ENCODE measurements at places on chromosomes 2 and 18.

DNA sequence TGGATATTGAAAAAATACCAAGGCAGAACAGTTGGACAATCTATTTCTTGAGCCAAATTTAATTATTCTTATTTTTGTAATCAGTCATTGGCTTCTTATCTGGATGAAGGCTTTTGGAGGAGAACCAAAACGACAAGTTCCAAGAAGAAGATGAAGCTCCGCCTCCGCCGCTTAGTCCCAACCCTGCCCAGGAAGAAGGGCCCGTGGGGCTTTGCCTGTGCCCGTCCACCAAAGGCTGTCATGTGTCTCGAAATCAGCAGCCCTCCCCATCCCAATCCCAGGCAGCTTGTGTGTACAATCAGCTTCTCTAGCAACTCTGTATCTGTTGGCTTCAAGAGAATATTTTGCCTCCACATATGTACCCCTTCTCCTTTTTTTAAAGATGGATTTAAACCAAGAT lies 24.6 kb downstream of the PTRHD1 start:
- DNase-seq: no peak

- no peak for DNase-seq
These were observed 22.8 kb downstream of the FHL2 start for GRCh38 chr2:105376010-105376409.

- DNase-seq: no peak
These were observed 98.6 kb downstream of the LNPK start for GRCh38 chr2:175903384-175903936.

DNA sequence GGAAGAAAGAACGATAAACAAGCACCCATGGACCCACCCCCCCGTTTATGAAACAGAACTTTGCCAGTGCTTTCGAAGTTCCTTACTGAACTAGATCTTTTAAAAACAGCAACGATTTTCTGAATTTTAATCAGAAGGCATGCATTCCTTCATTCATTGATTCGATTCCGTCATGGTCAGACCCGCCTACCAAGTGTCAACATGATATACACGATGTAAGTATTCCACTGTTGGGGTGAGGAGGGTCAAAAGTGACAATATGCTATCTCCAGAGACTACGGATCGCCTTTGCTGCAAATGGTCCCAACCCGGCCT lies 316 bp upstream of the FMNL2 start:
- no peak for DNase-seq

- DNase-seq: no peak
These were observed 33.2 kb upstream of the ID2 start for GRCh38 chr2:8648441-8649213.

GRCh38 chr18:3304832-3305231 lies 42.9 kb downstream of the MYL12B start:
- DNase-seq: no peak

GRCh38 chr2:107719836-107720235 lies 106.9 kb upstream of the RGPD4 start:
- no peak for DNase-seq

GRCh38 chr18:54149078-54149697 lies 75.3 kb downstream of the MBD2 start:
- no peak for DNase-seq

- DNase-seq: no peak
These were observed 1279.7 kb upstream of the ZEB2 start for GRCh38 chr2:145799595-145800108.

GRCh38 chr18:47501946-47502345 lies 250.5 kb upstream of the SKOR2 start:
- DNase-seq: no peak

DNA sequence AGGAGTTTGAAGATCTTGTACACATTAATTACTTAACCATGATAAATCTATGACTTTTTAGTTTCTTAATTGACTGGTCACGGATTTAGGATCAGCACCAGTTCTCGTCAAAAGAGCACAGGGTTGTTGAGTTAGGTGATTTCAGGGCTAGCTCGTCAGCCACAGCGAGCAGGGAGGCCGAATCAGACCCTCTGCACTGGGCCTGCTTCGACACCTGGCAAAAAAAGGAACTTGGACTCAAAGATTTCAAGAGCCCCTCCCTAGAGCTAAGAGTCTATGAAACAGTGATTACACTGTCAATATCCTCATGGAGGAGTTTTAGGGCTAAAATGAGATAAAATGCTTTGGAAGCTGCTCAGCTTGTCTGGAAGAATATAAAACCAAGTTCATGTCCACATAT lies 4.6 kb upstream of the SERTAD2 start:
- no peak for DNase-seq

GRCh38 chr2:198471291-198471690 lies 666.9 kb downstream of the PLCL1 start:
- DNase-seq: no peak

GRCh38 chr2:191171708-191172355 lies 21.0 kb upstream of the STAT4 start:
- no peak for DNase-seq

GRCh38 chr2:164692114-164692513 lies 70.8 kb upstream of the GRB14 start:
- DNase-seq: no peak

DNA sequence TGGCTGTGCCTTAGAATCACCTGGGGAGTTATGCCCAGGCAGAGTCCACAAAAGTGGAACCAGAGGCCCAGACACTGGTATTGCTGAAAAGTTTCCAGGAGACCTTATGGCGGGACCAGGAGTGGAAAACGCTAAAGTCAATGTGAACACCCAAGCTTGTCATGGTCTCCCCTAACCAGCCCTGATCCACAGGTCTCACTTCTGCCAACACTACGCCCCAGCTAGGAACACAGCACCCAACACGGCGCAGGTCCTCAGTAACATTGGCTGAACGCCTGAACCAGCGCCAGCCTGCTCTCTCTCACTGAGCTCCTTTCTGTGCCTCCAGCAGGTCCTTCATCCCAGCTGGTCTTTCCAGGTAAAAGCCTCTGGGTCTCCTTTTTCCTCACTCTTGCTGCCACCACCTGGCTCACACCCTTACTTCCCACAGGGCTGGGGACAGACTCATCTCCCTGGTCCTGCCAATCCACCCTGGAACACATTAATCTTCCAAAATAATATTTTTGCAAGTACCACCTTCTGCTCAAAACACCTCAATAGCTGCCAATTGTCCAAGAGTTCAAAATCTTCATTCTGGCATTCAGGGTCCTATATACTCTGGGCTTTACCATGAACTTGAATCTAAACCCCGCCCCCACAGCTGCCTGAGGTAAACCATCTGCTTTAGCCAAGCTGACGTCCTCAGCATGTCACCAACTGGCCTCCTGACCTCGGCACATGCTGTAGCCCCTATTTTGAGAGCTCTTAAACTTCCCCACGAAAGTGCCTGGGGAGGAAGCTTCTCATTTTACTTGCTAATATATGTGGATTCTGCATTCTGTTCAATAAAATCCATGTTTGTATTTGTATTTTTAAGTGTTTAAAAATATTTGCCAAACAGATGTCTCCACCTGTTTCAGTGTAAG lies 34.6 kb downstream of the ADCY3 start:
- no peak for DNase-seq

GRCh38 chr2:217999595-217999959 lies 3.2 kb downstream of the TNS1 start:
- no peak for DNase-seq

DNA sequence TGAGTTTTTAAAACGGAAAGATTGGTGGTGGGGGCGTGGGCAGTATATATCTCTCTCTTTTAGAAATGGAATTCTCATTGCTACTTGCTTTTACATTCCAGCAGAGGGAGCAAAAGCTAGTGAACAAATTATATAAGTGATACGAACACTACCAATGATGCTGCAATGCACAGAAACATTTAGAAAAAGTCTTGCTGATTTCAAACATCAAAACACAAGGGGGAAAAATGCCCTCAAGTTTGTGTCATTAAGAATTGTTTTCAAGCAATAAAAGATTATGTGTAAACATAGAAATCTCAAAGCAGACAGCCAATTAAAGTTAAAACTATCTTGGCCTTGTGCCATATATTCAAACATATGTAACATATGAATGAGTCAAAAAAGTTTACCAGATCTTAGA lies 296.3 kb upstream of the KCNJ3 start:
- DNase-seq: no peak

GRCh38 chr2:6880200-6880733 lies 2.7 kb downstream of the RSAD2 start:
- DNase-seq: no peak

DNA sequence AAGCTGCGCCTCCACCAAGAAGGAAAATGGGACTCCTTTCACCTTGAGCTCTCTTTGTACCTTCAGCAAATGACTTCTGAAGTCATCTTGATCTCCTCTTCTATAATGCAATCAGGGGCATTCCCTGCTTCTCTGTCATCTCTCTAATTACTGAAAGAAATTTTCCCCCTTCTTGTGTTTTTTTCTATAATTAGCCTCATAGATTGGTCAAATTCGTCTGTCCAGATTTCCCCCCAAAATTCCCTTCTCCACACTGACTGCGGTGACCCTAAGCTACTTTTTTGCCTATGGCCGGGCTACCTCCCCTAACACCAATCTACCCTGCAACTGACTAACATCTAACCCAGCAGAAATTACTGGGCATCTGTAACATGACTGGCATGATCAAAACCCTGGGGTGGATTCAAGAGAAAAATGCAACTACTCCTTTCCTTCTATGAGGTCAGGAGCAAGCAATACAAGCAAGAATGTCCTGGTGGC lies 168.6 kb downstream of the BCL2 start:
- DNase-seq: no peak

- DNase-seq: peak; percentile 7
These were observed 57.1 kb downstream of the RMDN2 start for GRCh38 chr2:37982147-37982582.

DNA sequence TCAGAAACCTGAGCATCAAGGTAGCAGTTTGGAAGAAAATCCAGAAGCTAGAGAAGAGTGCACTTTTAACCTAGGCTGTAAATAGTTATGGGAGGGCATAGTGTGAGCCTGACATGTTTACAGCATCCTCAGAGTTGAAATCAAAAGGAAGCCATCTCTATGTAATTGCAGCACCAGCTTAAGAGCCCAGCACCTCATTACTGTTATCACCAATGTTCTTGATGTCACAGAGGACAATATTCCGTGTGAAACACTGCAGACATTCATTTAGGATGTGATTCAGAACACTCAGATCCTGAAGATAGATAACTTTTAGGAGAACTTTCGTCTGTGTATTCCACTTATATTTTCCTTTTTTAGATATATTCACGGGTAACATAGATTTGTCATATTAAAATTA lies 48.1 kb downstream of the FBXO36 start:
- no peak for DNase-seq

- no peak for DNase-seq
These were observed 122.3 kb downstream of the HNMT start for GRCh38 chr2:138086576-138086975.

GRCh38 chr2:11742702-11743357 lies 3.6 kb upstream of the LPIN1 start:
- no peak for DNase-seq

- DNase-seq: no peak
These were observed 3.6 kb downstream of the SCRN3 start for GRCh38 chr2:174399171-174399570.

- DNase-seq: no peak
These were observed 156.9 kb upstream of the GLI2 start for GRCh38 chr2:120578576-120579352.

DNA sequence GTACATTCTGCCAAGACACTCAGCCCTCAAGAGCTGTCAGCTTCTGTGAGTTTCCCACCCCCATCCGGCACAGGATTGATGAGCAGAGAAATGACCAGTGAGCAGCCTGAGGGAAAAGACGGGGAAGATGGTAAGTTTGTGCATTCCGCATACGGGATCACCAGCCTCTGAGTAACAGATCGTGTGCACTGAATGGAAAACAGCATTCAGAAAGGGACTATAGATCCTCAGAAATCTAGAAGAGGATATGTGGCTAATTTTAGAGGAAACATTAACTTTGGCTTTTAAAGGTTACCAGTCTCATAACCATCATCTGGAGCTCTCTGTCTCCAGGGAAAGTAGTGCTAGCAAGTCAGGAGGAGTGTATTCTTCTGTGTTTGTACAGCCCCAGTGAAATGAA lies 326.0 kb downstream of the TGIF1 start:
- DNase-seq: no peak

DNA sequence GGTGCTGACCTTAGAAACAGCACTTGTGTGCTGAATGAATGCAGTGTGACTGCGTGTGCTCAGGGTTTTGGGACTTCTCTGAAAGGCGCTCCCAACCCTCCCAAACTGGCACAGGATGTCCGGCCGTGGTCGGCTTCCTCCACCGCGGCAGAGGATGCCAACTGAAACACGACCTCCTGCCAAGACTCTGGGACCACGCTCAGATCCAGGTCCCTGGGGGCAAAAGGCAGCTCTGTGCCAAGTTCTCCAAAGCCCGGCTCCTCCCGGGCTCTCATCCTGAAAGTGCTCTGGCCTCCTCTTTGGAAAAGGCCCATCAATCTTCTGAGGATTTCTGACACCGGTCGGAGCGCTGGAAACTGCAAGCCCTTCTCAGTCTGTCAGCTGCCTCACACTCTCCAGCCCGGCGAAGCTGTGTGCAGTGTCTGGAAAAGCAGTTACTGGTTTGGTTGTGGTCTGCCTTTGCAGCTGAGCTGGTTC lies 32.3 kb upstream of the ZBTB7C start:
- DNase-seq: no peak

- no peak for DNase-seq
These were observed 11.2 kb upstream of the SCYGR5 start for GRCh38 chr2:227655454-227655853.

DNA sequence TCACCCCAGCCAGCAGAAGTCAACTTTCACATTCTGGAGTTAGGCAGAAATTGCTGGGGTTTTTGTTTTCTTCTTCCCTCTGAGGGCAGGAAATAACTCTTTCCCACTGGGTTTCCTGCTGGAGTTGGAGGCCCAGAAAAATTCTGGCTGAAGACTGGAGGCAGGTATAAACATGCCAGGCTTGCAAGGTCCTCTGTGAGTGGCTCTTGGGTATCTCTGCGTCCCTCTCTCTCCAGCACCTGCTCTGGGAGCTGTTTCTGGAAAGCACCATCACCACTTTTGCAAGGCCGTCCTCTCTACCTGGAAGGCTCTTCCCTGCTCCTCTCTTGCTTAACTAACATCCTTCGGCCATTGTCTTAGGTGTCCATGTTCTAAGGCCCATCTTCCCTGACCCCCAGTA lies 91.0 kb downstream of the MCFD2 start:
- no peak for DNase-seq

DNA sequence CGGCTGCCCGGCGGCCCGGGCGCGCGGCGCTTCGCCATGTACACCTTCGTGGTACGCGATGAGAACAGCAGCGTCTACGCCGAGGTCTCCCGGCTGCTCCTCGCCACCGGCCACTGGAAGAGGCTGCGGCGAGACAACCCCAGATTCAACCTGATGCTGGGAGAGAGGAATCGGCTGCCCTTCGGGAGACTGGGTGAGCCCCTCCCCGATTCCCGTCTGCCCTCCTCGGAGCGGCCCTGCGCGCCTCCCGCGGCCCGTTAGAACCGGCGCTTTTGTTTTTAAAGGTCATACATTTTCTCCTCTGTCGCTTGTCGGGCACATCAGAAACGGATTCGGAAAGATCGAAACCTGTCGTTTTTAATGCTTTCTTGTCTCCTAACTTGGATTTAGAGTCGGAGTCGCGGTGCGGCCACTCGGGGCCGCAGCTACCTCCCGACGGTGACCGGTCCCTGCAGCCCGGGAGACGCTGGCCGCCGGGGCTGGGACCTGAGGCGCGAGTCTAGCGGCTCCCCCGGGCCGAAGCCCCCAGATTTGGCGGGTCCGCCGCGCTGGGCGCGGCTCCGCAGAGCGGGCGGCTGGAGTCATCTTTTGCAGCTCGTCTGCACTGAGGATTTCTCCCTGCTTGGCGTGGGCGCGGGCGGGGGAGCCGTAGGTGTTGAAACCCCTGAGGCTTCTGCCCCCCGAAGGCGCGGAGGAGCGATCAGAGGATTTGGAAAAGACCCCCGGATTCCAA lies 519 bp downstream of the TTL start:
- DNase-seq: no peak

Data from GOT3 (cell line).